Activated CD8-positive, alpha-beta T cell treated with anti-CD3 and anti-CD28 coated beads for 36 hours (primary cell): ENCODE measurements at places on chromosomes 11 and 22.

DNA sequence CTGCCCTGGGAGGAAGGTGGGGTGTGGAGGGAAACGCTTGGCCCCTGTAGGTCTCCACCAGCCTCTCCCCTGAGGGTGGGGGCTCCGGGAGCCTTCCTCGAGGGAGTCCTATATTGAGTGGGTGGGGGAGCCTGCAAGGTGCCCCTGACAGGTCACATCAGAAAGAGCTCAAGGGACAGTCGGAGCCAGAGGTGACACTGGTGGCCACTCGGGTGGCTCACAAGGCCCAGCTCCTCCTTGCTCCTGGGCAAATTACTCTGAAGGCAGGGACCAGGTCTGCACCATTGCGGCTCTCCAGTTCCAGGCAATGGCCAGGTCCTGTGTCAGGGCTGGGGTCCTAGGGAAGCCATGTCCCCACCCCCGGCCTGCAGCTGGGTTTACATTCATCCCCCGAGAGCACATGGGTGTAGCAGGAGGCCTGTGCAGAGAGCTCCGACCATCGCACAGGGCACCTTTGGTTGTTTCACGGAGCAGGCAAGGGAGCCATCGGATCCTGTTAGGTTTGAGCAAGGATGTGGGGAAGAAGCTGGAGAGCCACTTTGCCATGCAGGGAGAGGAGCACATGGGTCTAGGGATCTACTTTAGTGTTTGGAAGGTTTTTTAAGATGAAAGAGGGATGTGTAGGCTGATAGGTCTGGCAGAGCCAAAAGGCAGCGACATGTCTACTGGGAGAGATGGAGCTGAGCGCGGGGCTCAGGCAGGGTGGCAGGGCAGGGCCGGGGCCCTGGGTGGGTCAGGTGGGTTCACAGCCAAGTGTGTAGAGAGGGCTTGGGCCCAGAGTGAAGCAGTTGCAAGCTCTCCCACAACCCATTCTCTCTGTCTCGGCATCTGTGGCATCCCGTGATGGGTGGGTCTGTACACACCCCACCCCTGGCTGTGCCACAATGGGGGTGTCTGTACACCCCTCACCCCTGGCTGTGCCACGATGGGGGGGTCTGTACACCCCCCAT is 14.8 kb downstream of the CCND1 start:
- no peak for DNase-seq

DNA sequence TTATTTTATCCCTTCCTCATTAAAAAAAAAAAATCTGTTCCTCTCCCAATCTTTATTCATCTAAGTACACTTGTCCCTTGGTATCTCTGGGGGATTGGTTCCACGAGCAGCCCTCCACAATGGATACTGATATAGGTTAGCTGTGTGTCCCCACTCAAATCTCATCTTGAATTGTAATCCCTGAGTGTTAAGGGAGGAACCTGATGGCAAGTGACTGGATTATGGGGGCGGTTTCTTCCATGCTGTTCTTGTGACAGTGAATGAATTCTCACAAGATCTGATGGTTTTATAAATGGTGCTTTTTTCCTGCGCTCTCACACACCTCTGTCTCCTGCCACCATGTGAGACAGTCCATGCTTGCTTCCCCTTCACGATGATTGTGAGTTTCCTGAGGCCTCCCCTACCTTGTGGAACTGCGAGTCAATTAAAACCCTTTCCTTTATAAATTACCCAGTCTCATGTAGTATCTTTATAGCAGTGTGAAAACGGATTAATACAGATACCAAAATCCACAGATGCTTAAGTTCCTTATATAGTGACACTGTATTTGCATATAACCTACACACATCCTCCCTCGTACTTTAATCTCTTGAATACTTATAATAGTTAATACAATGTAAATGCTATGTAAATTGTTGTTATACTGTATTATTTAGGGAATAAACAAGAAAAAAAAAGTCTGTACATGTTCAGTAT is 62.0 kb downstream of the PACS1 start:
- no peak for DNase-seq

DNA sequence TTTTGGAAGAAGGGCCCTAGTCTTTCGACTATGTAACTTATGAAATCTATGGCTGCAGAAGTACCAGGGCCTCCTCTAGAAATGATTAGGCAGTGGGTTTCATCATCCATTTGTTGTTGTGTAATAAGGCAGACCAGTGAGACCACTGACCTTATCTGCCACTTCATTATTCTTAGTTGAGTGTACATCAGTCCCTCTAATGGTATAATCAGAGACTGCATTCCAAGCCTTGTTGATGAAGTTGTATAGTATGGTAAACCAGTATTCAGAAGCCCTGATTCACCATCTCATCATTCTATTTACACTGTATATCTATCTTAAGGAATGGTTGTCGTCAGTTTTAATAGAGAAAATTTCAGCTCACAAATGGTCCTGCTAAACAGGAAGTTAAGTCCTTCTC is 32.2 kb upstream of the GRIA4 start:
- DNase-seq = no peak

DNA sequence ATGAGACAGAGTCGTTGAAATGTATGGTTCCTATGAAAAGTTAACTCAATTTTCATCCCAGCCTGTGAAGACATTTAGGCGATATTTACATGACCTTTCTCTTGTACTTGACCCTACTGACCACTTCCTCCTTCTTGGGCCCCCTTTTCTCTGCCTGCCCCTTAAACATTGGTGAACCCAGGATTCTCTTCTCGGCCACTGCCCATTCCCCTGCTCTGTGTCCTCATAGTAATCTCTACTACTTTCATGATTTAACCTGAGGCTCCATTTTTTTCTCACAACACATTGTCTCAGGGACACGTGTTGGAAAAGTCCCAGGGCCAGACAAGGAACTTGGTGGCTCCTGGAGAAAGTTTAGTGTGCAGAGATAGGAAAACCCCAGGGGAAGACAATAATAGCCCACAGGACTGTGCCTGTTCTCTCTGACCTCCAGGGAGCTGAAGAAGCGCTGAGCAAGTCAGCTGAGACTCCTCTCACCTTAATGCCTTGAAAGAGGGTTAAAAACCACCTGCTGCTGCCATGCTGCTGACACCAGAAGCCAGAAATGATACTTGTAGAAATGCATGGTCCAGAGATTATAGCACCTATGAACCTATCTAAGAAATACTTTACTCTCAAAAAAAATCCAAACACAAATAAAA is 42.5 kb upstream of the SPATA19 start:
- DNase-seq = no peak

DNA sequence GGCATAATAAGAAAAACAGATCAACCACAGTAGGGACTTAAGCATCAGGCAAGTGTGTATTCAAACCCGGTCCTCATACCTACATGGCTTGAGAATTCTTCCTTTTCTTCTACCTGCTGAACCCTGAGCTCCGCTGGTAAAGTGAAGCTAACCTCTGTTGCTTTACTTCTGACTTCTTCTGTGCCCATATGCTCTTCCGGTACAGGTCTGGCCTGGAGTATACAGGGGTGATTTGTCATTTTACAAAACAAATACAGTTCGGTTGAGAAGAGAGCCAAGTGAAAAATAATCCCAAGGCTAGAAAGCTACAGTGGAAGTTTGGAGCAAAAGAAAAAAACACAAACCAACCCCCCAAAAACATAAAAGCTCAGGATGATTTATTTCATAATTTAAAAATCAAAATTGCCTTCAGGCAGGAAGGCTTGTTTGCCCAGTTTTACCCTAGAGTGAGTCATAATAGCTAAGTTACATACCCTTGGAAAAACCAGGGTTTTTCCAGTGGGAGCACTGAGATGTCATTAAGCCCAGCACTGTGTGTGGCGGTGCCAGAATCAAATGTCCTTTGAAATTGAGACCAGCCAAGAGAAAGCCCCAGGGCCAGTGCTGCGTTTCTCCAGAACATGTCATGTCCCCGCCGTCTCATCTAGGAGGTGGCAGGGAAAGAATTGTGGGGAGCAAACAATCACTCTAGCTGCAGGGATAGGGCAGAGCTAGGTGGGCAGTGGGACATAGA is 305.5 kb upstream of the ISX start:
- no peak for DNase-seq

GRCh38 chr11:58659404-58659803 is 36.9 kb downstream of the CNTF start:
- no peak for DNase-seq

- no peak for DNase-seq
Measured at GRCh38 chr11:11510939-11511338, 110.9 kb downstream of the GALNT18 start.

- DNase-seq = peak; percentile 19
Measured at GRCh38 chr11:18754308-18754707, 28.3 kb upstream of the IGSF22 start.

GRCh38 chr11:120052196-120052775 is 85.6 kb downstream of the TRIM29 start:
- DNase-seq = no peak

DNA sequence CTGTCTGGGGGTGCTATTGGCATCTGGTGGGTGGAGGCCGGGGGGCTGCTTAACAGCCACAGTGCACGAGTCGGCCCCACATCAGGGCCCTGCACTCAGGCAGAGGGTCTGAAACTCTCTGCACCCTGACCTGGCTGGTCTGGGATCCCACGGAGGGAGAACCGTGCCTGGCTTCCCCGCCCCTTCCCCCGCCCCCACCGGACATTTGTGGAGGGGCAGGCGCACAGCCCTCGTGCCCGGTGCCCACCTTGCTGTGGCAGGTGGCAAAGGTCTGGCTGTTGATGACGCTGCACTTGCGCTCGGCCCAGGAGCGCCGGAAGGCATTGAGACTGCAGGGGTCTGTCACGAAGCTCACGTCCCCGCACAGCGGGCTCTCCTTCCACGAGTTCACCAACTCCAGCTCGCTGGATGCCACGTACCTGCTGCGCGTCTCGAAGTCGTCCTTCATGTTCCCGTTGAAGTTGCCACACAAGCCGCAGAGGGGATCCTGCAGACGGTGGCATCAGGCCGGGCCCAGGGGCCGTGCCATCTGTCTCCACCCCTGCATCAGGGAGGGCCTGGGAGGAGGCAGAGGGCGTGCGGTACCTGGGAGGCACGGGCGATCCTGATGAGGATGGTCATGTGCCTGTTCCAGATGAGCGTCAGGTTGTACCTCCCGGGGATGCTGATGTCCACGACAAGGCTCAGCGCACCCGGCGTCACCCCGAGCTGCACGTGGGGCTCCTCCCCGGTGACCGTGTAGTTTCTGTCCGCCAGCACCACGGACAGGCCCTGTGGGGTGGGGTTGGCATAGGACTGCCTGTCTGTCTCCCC is 11.7 kb downstream of the MUC6 start:
- DNase-seq = no peak

GRCh38 chr11:1628506-1629325 is 859 bp upstream of the KRTAP5-5 start:
- peak; percentile 63 for DNase-seq

DNA sequence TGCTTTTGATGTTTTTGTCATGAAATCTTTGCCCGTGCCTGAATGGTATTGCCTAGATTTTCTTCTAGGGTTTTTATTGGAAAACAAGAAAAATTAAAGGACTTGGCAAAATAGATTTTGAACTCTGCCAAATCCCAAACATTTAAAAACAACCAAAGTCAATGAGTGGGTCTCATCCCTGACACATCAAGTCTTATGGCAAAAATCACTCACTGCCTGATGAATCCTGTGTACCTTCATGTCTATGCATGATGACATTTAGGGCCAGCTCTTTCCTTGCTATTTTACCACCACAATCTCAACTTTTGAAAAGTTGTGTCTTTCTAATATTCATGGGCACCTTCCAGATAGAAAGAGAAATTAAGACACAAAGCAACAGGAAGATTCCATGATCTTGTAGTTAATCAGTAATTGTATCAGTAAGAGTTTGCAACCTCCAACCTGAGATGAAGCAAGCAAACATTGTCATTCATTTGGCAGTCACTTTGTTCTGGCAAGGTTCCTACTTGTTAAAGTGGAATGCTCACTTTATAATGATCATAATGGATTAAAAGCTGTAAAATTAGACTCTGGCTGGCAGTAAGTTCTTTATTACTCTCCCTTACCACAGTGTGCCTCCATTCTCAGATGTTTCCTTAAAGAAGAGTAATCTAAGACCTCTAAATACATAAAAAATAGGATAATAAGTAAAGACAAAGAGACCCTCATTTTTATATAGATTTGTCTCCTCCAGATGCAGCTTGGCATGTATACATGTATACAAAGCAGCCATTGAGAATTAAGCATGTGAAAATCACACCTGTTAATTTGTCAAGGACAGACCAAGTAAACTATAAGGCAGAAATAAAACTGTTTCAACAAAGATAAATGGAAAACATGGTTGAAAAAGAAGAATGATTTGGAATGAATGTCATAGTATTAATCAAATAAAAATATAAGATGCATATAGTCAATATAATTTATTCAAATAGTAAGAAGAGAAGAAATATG is 51.6 kb downstream of the ETS1 start:
- DNase-seq = no peak

DNA sequence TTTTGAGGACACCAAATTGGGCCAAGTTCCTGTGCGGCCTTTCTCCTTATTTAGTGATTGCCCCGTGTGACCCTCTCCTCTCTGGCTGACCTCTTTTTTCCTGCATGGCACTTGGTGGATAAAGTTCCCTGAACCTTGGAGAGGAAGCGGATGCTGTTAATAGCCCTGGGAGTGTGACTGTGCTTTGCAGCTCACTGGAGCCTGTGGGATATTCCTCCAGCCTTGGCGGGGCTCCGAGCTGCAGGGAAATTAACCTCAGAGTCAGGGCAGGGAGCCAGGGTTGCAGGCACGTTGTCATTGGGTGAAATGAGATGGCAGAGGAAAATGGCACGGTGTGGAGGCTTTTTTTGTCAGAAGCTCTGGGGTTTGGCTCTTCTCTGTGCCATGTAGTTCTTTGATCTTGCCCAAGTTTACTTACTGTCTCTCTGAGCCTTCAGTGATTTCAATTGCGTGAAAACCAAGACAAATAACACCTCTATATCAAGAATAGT is 965 bp downstream of the OR9Q1 start:
- DNase-seq = no peak

GRCh38 chr11:34565417-34566207 is 52.0 kb upstream of the ELF5 start:
- peak; percentile 37 for DNase-seq

DNA sequence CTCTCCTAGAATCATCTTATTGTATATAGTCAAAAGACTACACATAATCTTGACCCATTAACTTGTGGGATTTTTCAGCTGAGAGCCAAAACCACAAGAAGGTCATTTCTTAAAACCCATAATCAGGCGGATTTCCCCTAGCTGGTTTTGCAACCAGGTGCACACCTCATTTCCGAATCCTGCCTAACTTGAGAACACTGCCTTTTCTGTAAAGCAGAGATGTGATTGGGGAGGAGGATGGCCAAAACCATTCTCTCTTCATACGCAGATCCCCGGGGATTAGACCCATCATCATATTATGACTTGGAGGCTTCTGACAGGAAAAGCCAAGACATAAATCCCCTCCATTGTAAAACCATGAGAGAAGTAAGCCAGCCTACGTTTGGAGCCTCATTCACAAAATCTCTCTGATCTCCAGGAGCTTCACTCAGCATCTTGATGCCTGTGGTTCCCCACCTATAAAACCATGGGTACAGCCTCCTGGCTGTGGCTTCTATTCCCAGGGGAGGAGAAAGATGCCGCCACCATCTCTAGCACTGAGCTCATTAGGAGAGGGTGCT is 191.3 kb downstream of the KIF18A start:
- DNase-seq = no peak
